Hippocampal formation (tissue), 2 donors: ENCODE measurements at places on chromosomes 4 and X.
A peak's percentile ranks its signal among the peaks of the same experiment; 100 is the strongest.

- no peak for DNase-seq
These were observed 5.9 kb upstream of the GATB start for GRCh38 chr4:151766691-151767090.

DNA sequence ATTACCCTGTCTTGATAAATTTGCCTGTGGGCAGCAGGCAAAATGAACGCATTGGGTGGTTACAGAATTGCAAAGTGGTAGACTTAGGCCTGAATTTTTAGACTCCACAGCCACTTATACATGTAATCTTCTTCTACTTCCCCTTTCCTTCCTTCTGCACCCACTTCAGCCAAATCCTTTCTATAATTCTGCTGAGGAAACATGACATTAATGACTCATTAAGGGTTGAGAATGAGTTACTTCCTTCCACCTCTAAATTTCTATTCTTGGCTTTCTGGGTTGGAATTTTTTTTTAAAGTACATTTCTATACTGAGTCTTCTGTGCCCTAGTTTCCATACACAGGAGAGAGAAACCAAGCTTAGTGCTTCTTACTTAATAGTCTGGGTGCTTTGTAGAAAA lies 10.1 kb downstream of the PAPSS1 start:
- no peak for DNase-seq

GRCh38 chr4:98113012-98113411 lies 30.3 kb downstream of the STPG2 start:
- DNase-seq = peak; percentile 30

DNA sequence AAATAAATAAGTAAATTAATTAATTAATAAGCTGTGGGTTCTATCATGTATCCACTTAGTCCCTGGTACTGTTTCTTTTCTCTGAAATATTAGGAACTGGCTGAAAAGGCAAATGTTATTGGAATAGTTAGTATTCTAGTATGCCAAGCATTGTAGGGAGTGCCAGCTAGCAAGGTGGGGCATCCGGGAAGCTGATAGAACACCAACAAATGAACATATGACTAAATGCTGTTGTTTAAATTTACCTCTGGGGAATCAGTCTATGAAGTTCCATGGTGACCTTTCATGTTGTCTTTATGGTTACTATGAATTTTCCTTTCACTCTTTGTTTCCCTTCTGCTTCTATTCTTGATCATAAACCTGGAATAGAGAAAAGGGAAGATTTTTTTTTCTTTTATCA lies 32.7 kb downstream of the NUDT6 start:
- no peak for DNase-seq

DNA sequence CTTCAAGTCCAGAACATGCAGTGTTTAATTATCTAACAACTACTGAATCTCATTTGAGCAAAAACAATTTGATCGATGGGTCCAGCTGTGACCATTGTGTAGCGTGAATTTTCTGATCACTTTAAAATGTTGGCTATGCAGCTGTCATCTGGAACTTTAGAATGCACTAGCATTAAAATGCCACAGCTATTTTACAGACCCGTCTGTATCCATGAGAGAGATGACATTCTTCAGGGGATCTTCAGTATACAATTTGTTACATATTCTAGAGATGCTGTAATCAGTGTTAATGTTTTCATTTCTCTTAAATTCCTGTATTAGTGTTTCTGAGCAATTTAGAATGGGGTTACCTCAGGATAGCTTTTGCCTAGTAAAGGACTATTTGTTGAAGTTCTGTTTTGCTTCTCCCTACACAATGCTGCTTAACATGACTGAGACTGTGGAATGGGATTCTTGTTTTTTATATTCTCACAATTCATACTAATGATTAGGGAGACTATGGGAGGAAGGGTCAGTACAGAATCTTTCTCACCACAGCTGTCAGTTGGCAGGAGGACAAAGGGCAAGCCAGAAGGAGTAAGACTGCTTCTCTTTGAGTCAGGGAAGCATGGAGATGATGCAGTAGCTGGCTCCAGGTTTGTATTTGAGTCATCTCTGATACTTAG lies 13.2 kb upstream of the CTSO start:
- no peak for DNase-seq

- DNase-seq = no peak
These were observed 270.4 kb downstream of the LDB2 start for GRCh38 chr4:16627999-16628398.

DNA sequence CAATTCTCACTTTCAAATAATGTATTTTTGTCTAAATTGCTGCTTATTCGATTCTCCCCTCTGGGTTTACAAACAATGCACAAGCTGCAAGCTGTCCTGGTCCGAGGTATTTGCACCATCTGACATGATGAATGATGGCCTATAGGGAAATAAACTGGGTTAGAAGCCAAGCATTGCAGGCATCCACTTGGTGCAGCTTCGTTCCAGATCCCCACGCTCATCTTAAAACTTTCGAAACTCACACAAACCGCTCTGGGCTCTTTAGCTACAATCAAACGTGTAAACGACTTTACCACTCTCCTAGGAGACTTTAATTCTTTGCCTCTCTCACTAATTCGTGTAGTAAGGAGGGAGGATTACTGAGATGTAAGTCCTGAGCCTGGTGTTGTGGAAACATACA lies 19.0 kb downstream of the PHKA2 start:
- DNase-seq = no peak

DNA sequence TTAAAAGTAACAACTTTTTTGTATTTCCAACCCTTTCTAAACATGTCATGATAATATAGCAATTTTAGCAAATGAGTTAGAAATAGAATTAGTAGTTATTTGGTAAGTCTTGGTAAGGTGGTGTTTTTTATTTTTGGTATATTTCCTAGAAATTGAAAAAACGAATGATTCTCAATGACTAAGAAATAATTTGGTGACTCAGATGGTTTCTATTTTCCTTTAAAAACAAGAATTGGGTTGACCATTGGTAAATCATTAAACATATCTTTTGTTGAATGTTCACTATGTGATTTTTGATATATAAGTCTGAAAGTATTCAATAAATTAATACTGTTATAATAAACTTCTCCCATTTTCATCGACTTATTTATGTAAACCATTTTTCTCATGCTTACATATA lies 206.2 kb upstream of the BANK1 start:
- no peak for DNase-seq

DNA sequence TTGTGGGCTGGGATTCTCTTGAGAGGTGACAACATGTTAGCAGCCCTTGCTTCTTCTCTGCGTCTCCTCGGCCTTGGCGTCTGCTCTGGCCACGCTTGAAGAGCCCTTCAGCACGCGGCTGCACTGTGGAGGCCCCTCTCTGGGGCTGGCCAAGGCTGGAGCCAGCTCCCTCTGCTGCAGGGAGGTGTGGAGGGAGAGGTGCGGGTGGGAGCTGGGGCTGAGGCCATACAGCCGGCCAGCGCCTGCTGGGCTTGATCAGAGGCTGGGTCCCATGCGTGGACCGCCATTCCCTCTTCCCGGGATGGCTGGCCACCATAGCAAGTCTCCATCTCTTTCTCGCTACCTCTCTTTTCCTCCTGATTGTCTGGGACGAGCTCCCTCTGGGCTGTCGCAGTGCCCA lies 539.0 kb downstream of the PCDH7 start:
- no peak for DNase-seq
